ENCODE measurements at places on chromosomes 7 and 10.
A peak's percentile ranks its signal among the peaks of the same experiment; 100 is the strongest.

DNA sequence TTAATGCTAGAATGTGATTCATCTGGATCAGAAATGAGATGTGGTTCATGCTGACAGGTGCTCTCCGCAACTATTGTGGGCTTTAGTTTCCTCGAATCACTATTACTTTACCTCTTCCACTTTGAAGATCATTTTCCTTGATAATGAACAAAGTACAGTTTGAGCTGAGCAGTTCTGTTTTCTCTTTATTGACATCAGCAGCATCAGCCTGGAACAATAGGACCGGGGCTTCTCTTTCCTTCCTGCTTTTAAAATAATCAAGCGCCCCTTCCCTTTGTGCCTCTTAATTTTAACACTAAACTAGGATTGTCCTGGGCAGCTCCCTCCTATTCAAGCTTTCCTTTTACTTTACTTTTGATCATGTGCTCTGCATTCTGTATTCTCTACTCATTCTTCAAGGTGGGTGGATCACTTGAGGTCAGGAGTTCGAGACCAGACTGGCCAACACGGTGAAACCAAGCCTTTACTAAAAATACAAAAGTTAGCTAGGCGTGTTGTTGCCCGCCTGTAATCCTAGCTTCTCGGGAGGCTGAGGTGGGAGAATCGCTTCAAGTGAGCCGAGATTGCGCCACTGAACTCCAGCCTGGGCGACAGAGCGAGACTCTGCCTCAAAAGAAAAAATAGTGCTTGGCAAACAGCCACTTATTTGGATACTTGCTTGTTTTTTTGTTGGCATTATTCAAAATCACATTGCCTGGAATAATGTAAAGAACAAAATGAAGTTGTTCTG, 67.0 kb upstream of the RHEB start:
- no peak for DNase-seq

DNA sequence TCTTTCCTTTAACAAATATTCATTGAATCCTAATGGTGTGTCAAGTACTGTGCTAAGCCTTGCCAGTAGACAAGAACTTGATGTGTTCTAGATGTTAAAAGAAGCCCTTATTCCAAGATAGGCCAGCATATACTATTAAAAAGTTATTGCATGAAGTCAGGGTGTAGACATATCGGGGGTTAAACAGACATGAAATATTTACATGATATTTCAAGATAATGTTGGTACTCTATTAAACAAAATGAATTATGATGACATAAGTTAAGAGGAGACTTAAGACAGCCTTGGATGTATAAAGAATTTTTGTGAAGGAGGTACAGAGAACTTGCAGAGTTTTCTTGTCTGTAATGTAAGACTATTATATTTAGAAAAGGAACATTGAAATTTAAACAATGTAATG, 44.8 kb downstream of the HDAC9 start:
- no peak for DNase-seq

- no peak for DNase-seq
Measured at GRCh38 chr7:35736725-35737124, 41.8 kb upstream of the HERPUD2 start.

DNA sequence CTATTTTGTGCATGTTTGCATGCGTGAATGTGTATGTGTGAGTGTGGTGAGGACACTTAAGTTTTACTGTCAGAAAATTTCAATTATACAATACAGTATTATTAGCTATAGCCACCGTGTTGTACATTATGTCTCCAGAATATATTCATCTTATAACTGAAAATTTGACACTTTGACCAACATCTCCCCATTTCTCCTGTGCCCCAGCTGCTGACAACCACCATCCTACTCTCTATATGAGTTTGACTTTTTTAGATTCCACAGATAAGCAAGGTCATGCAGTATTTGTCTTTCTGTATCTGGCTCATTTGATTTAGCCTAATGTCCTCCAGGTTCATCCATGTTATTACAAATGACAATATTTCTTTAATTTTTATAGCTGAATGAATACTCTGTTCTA, 195.0 kb downstream of the GPR37 start:
- DNase-seq: no peak

- no peak for DNase-seq
Measured at GRCh38 chr7:150435047-150435389, 15.4 kb upstream of the GIMAP8 start.

DNA sequence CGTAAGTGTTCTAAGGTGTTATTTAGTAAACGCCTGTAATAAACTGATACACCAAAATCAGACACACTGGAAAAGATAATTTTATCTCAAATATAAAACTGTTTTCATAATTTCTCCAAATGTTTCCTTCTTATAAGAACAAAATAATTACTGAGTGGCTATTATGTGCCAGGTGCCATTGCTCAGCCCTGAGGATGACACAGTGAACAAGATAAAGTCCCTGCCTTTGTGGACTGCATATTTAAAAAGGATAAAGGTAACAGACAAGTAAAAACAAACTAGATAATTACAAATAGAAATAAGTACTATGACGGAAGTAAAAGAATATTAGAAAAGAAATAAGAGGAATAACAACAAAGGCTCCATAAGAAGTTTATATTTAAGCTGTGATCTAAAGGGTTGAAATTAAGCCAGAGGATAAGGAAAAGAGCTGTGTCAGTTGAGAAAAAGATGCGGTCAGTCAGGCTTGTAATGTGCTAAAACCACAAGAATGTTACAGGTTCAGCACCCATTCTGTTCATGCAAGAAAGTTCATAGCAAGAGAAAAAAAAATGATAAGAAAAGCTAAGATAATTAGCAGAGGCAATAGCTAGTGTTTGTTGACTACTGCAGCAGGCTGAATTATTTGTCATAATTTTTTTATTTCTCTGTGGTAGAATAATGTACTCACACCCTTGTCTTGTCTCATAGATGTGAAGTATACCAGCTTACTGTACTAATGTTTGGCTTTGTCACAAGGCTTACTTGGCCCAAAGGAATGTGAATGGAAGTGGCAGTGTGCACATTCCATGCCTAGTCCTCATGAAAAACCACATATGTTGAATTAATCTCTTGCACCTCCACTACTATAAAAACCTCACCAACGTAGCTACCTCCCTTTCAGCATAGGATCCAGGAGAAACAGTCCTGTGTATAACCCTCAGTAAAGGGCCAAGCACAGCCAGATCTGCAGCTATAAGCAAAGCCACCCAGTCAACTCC, 75.1 kb downstream of the CRPPA start:
- DNase-seq: peak; percentile 45

- peak; percentile 85 for DNase-seq
Measured at GRCh38 chr10:103661198-103661950, 167.9 kb downstream of the NEURL1 start.

GRCh38 chr7:36970551-36971514, 246.5 kb upstream of the AOAH start:
- no peak for DNase-seq

DNA sequence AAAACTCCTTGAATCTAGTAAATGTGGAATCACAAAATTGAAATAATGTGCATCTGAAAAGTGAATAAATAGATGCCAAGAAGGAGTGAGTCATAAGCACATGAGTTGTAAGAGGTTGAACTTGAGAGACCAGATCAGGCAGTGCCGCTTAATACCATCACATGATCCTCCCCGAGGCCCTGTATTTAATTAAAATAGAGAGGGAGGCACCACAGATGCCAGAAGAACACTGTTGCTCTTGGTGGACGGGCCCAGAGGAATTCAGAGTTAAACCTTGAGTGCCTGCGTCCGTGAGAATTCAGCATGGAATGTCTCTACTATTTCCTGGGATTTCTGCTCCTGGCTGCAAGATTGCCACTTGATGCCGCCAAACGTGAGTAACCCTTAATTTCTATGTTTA, at the start of gene GPNMB:
Gene GPNMB (plus strand): TSS at position 221 of the 400 bp plus-strand sequence. CDS start 83 bp downstream, at position 304.
- DNase-seq: peak; percentile 89

DNA sequence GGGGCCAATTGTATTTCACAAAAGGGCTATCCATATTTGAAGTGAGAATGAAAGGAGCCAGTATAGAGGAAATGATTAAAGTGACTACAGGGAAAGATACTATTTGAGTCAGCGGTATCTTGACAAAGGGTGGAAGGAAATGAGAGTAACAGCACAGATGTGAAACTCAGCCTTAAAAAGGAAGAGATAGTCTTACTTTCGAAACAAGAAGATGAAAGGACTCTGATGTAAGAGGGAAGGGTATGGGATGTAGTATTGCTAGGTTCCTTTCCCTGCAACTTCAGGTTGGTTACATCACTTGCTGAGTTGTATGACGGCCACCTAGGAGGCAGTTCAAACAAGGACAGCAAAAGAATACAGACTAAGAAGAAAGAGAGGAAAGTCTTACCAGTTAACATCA, 13.7 kb downstream of the CISD1 start:
- no peak for DNase-seq

DNA sequence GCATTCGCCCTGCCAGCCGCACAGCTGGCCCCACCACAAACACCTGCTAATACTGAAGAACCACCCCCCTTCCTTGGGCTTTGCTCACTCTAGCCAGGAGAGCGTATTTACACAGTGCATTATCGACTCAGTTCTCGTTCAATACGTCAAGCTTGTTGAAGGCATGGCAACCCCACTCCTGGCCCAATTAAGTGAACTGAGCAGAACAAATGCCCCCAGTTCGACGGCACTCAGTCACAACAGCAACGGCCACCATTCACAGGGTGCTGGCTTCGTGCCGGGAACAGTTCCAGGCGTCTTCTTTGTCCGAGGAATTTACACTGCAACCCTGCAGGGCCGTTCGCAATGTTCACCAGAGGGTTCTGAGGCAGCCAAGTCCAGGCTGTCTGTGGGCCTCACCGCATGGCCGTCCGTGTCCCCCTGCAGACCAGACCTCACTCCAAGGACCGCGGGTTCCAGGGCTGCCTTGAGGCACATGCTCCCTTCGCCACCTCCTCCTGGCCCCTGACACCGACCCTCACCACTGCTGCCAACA, 175.3 kb downstream of the DIP2C start:
- DNase-seq: no peak

GRCh38 chr10:101779544-101780186, 3.6 kb downstream of the NPM3 start:
- DNase-seq: no peak

GRCh38 chr10:63633677-63634487, 112.7 kb downstream of the REEP3 start:
- DNase-seq: no peak

DNA sequence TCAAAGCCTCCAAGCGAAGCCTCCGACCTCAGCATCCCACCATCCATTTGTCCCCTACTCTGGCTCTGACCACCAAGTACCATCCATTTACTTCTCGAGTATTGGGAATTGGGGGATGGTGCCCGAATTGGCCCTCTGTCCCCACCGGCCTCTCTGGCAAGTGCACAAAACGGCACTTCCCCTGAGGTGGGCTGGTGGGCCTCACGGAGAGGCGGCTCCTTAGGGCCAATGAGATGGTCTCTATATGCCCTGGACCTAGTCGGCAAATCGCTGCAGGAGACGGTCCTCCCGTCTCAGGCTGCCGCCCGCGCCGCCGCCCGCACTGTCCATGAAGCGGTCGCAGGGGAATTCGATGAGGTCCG, 2.8 kb downstream of the TRIL start:
- DNase-seq: no peak

- no peak for DNase-seq
Measured at GRCh38 chr10:14889318-14889717, 10.7 kb downstream of the SUV39H2 start.

DNA sequence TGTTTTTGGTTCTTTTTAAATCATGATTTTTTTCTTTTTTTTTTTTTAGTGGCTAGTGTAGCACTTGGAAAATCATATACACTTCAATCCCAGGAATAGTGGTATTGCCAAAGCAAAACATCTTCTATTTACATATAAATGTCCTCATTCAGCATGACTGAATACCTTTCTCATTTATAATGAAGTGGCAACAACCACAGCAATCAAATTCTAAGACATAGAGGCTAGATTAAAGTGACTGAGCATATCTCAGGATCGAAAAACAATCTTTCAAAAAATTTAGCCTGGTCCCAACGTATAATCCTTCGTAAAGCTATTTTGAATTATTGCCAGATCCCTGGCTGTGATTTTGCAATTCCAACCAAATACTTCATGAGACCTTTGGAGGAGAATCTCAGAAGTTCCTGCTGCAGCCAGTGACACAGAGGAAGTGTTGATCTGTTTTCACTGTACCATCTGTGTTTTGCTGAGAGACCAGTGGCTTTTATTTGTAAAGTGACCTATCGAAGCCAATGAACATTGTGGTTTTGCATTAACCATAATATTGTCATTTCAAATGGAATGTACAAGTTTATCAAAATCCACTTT, 29.8 kb upstream of the SP8 start:
- DNase-seq: no peak

- no peak for DNase-seq
Measured at GRCh38 chr10:13925971-13926780, 339.4 kb downstream of the PRPF18 start.

DNA sequence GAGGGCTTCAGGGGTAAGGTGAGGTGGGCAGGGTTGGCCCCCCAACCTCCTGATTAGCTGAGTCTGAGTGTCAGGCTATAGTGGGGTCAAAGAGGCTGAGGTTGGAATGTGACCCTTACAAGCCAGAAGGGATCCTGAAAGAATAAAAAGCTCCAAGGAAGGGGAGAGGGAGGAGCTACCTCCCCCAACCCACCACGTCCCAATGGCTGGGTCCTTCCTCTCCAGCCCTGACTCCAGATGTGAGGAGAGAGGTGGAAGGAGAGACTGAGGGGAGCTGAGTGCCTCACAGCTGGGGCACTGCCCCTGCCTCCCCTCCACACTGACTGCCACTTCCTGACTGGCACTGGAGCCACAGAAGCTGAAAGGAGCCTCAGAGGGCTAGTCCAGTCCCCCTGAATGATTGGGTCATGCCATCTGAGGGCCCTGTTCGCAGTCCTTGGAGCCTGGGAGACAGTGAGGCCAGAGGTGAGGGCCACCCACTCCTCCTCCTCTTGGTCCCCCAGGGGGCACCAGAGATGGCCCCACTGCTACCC, 20.6 kb downstream of the IMPDH1 start:
- no peak for DNase-seq

DNA sequence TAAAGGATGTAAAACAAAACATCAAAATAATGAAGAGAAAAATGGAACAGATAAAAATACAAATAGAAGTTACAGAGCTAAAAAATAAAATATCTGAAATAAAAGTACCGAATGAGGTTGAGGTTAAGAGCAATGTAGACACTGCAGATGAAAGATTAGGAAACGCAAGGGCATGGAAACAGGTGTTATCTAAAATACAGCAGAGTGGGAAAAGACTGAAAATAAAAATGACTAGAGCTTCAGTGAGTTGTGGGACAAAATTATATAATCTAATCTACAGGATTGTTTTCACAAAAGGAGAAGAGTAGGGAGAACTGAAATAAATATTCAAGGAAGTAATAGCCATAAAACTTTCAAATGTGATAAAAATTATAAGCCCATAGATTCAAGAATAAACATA, 123.8 kb downstream of the PTEN start:
- DNase-seq: no peak

- DNase-seq: no peak
Measured at GRCh38 chr7:37251222-37251621, 197.4 kb downstream of the ELMO1 start.

- DNase-seq: no peak
Measured at GRCh38 chr7:129227646-129228578, 3.1 kb downstream of the AHCYL2 start.

DNA sequence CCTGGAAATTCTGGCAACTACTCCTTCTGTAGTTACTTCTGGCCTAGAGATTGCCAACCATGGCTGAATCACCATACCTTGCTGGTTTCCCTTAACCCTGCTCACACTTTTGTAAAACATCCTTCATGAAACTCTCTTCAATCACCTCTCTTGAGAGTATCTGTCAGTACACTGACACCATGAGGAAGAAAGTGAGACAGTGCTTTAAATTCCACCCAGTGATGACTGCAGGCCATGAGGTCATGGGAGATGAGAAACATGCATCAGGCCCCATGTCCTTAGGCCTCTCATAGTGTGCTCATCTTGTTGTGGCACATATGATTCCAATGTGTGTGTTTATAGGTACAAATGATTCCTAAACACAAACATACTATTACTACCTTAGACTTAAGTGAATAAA, 24.6 kb upstream of the NAMPT start:
- no peak for DNase-seq

All from AG09309 (cell line).